ENCODE measurements at places on chromosomes 4 and X. TPM values are rescaled to one million over a fixed set of nuclear protein-coding genes. Genes with fewer than 3 reads are reported as not detected.

The AMMECR1 gene
- total RNA-seq: 2.5 TPM

DNA sequence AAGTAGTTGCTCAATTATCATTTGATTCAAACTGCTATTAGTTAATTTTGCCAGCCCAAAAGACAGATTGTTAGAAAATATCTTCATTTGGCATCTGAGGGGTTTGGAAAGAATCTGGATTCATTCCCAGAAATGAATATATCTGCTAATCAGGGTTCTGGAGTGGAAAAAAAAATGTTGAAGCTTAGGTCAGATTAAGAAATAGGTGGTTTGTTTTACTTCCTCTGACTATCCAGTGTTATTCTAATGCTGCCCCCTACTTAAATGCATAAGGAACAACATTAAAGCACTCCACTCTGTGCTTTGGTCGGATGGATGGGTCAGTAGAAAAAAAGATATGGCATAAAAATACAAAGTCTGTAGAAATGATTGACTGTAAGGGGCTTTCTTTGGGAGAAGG, 89.0 kb downstream of the LUZP4 start:
- no peak overlapping the region for H3K27ac ChIP-seq
- H3K27me3 ChIP-seq: no peaks in the 10 kb centered on the region
- no peak overlapping the region for H3K4me3 ChIP-seq
- DNase-seq: no peak
- H3K36me3 ChIP-seq: no peaks in the 10 kb centered on the region
- no peaks in the 10 kb centered on the region for H3K4me1 ChIP-seq

DNA sequence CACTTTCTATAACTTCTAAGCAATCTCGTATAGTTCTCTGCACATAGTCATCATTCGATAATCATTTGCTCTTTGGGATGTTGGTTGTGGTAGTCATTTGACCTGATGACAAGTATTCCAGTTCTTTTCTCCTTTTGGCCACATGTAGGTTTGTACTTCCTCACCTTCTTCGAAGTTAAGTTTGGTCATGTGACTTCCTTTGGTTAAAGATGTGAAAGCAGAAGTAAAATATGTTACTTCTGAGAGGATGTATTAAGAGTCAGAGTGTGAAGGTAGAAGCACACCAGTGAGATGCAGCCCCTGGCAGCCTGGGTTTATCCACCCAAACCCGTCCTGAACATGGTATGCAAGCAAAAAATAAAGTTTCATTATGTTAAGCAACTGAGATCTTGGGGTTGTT, 48.9 kb upstream of the ZNF518B start:
- no peak for DNase-seq
- H3K27me3 ChIP-seq: no peaks in the 10 kb centered on the region
- H3K27ac ChIP-seq: no peak overlapping the region
- no peaks in the 10 kb centered on the region for H3K36me3 ChIP-seq
- H3K4me1 ChIP-seq: no peaks in the 10 kb centered on the region
- H3K4me3 ChIP-seq: no peak overlapping the region

- no peaks in the 10 kb centered on the region for H3K27me3 ChIP-seq
- H3K4me1 ChIP-seq: no peaks in the 10 kb centered on the region
- no peak for DNase-seq
- H3K27ac ChIP-seq: no peak overlapping the region
These were observed 77.1 kb downstream of the RBM47 start for GRCh38 chr4:40552536-40552935.

DNA sequence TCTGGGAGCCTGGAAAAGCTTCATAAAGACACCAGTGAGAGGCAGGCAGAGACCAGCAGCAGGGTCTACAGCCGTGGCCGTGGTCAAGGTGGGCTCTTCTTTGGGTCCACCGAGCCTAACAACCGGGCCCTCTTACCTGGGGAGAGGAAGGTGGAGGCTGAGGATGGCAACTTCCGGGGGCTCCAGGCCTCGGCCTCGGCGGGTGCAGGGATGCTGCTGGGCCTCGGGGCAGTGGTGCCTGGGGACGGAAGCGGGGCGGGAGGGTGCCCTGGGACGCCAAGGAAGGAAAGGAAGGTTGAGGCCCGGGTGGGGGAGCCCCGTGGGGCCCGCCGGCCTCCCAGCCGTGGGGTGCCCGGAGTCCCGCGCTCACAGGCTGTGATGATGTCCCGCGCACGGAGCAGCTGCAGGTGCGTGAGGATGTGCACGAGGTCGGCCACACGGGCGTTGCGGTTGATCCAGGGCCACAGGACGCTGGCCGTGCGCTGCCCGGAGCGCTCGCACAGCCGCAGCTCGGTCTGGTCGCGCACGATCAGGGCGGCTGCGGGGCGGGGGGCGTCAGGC, 561 bp downstream of the IRAK1 start:
- no peaks in the 10 kb centered on the region for H3K27me3 ChIP-seq
- H3K27ac ChIP-seq: peak overlapping the region; percentile 88
- H3K36me3 ChIP-seq: no peaks in the 10 kb centered on the region
- DNase-seq: no peak

GRCh38 chrX:112677167-112677566, 2.6 kb downstream of the LHFPL1 start:
- no peaks in the 10 kb centered on the region for H3K4me1 ChIP-seq
- no peak for DNase-seq
- no peaks in the 10 kb centered on the region for H3K36me3 ChIP-seq
- no peak overlapping the region for H3K4me3 ChIP-seq
